Right kidney (tissue), 9 donors: ENCODE measurements at places on chromosomes 2 and 18.

GRCh38 chr2:68274022-68274421 is 21.7 kb upstream of the PPP3R1 start:
- no peak for DNase-seq

GRCh38 chr2:204364860-204365535 is 180.3 kb upstream of the PARD3B start:
- no peak for DNase-seq

GRCh38 chr18:31079973-31080372 is 22.2 kb downstream of the DSC2 start:
- no peak for DNase-seq

DNA sequence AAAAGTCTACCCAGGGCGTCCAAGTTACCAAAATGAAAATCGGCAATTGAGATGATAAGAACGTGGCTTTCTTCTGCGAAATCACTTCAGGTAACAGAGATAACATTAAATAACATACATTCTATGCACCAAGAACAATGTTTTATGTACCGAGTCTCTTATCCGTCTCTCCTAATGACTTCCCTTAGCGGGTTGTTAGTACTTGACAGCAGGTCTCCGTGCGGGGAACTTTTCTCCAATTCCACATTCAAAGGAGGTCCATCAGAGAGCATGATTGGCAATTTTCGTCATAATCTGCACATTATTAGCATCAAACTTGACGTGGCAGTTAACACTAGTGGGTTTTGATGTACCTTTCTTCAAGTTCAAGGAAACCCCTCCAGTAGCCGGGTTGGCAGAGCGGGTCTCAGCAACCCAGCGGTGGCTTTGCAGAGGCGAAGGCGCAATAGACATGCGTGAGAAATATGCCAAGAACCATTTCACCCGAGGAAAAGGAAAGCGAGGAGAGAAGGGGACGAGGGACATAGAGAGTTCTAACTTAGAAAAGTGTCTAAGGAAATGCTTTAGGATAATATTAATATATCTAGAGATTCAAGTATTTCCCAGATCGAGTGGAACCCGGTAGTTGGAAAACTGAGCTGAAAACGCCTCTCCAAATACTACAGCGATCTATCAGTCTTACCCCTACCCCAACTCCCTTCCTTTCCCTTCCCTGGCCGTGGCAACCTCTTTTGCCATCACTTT is 5.0 kb downstream of the EVX2 start:
- peak; percentile 70 for DNase-seq

DNA sequence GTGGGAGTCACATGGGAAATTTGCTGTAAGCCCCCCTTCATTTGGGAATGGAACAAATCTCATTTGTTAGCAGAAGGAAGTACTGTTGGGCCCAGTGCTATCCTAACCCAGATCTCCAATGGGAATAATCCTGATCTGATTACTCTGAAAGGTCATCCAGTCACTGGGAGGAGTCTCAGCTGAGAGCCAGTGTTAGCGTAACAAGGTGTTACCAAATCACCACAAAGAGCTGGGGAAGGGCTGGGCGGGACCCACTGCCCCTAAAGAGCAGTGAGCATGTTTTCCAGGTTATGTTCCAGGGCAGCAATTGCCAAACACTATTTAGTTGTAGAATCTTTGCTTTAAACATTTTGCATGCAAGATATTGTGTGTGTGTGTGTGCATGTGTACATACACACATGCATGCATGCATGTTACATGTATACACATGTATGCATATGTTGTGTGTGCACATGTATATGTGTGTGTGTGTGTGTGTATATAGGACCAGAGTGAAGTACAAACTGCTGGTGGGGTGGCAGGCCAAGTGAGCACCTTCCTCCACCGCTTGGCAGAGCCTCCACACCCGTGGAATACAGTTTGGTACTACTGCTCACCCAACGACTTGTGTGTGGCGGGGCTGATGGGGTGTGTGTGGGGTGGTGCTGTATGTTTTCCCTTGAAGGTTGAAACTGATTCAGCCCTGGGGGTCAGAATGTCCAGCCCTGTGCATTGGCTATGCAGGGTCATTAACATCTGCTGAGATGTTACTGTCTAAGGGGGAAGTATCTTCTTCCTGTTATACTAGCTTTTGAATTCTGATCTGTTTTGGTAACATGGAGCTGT is 15.2 kb downstream of the INPP5D start:
- no peak for DNase-seq

- no peak for DNase-seq
These were observed 69.2 kb upstream of the HNRNPA3 start for GRCh38 chr2:177143444-177143843.

DNA sequence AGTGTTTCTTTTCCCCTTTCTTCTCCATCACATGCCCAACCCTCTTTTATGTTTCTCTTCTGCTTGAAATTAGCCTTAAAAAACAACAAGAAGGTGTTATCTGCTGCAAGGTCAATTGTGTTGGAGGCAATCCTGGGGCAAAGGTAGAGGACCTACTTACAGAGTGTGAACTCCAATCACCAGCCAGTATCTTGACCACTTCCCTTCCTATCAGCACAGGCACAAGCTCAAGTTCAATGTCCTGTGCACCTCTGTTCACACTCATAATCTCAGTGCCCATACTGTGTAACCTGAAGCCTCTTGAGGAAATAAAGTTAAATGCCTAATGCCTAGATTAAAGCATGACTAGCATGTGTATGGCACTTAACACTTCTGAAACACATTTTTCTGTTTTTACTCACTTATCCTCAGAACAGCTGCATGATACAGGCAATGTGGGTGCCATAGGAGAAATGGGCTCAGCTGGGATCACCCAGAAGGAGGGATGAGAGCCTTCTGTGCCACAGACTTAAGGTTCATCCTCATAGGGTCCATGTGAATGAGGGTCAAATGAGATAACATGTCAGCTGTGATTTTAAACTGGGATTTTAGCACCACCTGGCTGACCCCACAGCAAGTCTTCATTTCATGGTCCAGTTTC is 701.5 kb downstream of the BCL11A start:
- DNase-seq: no peak

DNA sequence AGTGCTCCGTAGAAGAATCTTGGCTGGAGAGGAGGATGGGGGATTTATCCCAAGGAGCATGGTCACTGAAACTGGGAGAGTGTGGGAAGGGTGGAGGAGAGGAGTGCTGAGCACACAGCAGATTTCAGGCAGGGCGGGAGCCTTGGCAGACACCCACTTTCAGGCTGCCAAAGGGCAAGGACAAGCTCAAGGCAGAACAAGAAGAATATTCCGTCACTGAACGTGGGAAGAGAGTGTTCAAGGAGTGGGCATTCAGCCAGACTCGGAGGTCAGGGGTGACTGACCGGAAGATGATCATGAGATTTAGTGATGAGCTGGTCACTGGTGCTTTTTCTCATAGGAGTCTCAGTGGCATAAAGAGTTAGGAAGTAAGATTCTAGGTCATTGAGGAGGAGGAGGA is 136.2 kb upstream of the RASGRP3 start:
- no peak for DNase-seq

DNA sequence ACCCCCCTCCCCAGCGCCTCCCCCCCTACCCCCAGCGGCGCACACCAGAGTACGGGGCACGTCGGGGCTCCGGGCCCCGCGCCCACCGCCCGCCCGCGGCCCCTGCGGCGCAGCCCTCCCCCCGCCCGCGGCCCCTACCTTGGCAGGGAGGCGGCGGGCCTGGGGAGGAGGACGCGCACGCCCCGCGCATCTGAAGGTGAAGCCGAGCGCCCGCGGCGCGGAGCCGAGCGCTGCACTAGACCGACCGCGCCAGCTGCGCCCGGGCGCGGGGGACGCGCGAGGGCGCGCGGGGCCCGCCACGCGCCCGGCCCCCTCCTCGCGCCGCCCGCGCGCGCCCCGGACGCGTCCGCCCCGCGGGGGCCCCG is at the start of gene ZNF516:
Gene ZNF516 (minus strand): TSS at position 237 of the 365 bp plus-strand sequence. CDS start 52,188 bp downstream, outside the sequence.
- no peak for DNase-seq

DNA sequence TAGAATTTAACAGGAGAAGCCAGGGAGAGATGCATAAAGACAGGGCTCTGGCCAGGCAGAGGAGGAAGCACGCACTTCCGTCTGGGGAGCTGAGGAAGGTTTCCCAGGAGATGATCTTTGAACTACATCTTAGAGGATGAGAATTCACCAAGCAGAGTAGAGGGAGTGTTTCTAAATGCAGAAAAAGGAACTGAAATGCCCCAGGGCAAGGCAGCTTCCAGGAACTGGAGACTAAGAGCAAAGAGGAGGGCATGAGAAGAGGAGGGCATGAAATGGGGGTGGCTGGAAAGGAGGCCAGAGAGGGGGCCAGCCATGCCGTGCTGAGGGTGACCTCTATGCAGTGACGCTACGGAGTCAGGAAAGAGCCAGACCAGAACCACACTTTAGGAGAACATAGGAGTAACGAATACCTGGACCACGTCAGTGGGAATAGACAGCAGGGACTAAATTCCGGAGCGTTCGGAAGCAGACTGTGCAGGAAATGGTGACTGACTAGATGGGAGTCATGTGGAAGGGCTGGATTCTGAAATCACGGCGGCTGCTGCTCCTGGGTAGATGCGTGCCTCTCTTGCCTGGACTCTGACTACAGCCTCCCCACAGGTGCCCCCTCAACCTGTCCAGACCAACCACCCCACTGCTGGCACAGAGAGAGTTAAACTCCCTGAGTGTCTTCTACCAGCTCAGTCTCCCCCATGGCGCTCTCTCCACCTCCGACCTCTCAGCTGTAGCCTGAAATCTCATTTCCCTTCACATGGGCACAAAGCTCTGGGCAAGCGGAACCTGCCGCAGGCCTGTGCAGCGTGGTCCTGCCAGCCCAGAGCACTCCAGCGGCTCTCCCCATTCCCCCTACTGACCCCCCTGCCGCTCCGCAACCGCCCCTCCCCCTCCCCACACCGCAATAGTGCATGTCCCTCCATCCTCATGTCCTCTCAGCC is 87.0 kb upstream of the RTN4 start:
- no peak for DNase-seq

DNA sequence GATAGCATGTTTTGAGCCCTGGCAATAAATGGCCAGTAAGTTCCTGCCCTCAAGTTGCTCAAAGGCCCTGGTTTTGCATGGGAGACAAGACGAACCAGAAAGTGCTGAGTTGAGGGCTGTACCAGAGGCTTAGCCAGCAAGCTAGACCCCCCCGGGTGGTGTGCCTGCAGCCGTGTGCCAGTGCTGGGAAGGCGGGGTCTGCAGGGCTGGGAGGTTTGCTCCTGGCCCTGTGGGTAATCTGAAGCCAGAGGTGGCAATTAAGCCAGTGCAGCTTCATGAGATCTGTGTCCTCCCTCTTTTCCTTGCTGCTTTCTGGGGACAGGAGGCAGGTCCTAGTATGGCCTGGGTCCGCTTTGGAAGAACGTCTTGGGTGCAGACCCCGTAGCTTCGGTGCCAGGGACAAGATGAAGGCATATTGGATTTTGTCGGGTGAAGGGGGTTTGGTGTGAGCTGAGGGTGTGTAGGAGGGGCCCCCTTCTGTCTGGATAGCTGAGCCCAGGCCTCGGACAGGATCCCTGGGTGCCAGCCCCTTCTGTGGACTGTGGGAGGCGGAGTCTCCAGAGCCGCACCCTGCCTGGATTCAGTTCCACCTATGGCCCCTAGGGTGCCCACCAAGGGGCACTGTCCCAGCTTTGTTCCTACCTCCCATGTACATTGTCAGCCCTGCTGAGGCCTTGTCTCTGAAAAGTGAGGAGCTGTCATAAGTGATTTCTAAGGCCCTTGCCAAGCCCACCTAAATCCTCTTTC is 15.6 kb downstream of the ATOH8 start:
- no peak for DNase-seq

DNA sequence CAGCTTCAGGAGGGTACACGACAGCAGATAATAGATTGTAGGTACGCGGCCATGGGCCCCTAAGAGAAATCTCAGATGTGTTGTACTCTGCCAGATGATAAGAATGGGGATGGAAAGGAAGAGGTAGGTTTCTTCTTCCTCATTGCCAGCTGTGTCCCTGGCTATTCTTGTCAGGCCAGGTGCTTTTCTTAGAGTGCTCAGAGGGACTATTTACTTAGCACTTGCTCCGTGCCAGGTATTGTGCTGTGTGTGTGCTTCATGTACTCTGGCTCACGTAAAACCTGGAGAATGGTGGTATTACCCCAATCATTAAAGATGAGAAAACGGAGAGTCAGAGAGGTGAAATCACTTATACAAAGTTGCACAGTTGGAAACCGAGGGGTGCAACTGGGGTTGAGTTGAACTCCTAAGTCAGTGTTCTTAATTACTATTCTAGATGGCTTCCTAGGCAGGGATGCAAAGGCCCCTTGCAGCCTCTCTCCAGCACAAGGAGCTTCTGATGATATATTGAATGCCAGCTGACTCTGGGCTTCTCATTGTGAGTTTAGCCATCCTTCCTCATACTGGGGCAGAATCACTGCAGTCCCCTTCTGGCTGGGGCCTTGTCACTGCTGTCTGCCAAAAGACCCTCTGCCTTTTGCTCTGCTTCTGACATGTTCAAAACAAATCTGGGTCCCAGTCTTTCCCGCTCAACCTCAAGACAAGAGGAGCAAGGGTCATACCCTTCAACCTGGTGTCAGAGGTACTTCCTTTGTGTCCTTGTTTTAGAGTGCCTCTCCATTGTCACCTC is 60.7 kb downstream of the LYPD1 start:
- no peak for DNase-seq

- DNase-seq: no peak
These were observed 50.5 kb upstream of the NT5C1B start for GRCh38 chr2:18639756-18640453.

DNA sequence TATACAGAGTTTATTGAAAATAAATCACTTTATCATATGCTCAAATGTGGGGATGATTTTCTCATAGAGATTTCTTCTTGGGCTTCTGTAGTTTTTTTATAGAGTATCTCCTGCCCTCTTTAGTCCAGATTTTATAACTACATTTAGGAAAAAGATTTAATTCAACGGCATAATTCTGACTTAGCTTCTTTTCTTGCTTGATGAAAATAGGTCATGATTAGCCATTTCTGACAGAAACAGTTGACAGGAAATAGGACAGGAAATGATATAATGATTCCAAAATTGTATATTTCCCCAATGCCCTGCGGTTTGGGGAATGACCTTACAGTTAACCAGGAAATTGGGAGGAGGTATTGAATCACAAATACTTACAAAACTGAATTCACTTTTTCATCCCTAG is 1531.9 kb upstream of the ACVR2A start:
- no peak for DNase-seq

- no peak for DNase-seq
These were observed 26.0 kb downstream of the MAP3K20 start for GRCh38 chr2:173101687-173102086.

GRCh38 chr2:156191527-156191926 is 141.0 kb downstream of the NR4A2 start:
- no peak for DNase-seq

- DNase-seq: no peak
These were observed 16.6 kb upstream of the RPE start for GRCh38 chr2:209985874-209986273.

- DNase-seq: no peak
These were observed 5.6 kb downstream of the ZAP70 start for GRCh38 chr2:97718942-97719341.

GRCh38 chr2:164599954-164600589 is 21.2 kb downstream of the GRB14 start:
- DNase-seq: no peak

- DNase-seq: no peak
These were observed 114.9 kb downstream of the SPP2 start for GRCh38 chr2:234165421-234165820.

GRCh38 chr18:47863041-47863440 is 67.4 kb downstream of the SMAD2 start:
- DNase-seq: no peak

- DNase-seq: no peak
These were observed 59.9 kb upstream of the DYNC1I2 start for GRCh38 chr2:171627412-171627811.
